AG08395 (cell line): ENCODE measurements at places on chromosomes 13 and 19.
A peak's percentile ranks its signal among the peaks of the same experiment; 100 is the strongest.

DNA sequence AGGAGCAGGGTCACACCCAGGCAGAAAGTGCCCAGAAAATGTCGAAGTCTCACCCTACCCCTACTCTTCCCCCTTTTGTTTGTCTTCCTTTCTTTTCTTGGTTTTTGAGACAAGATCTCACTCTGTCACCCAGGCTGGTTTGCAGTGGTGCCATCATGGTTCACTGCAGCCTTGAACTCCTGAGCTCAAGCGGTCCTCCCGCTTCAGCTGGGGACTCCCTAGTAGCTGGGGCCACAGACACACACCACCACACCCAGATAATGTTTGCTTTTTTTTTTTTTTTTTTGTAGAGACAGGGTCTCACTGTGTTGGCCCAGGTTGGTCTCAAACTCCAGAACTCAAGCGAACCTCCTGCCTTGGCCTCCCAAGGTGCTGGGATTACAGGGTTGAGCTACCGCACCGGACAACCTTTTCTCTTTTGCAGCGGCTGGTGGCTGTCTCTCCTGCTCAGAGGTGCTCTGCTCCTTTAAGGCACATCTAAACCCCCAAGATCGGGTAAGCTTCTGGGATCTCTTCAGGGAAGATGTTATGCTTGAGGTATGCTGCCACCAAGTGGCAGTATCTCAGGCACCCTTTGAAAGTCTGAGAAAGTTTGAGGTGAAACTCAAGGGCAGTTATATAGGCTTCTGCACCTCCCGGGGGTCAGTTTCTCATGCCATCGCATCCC is 22.4 kb upstream of the EBI3 start:
- DNase-seq: peak; percentile 57

GRCh38 chr13:73482556-73482955 is 423.8 kb downstream of the KLF5 start:
- no peak for DNase-seq

DNA sequence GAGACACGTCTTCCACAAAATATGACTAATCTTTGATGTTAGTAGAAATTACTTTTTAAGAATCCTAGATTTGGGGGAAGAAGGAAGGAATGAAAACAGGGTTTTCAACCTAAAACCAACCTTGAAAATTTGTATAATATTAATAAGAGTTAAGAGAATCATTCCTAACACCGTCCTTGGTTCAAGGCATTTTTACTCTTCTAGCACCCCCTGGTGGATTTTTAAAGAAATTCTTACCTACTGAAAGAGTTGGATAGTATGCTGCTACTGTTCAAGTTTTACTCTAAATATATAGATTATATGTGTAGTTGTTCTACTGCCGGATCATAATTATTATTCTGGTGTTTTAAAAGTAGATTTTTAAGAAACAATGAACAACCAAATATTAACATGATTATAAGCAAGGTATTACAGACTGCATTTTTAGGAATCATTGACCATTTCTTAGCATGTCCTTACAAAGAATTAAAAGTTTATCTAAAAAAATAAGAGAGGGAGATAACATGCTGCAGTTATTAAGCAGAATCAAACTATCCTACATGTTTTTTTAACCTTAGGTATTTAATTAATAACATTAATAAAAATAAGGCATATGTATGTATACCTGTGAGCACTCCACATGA is 7.4 kb upstream of the SLITRK6 start:
- peak; percentile 2 for DNase-seq

DNA sequence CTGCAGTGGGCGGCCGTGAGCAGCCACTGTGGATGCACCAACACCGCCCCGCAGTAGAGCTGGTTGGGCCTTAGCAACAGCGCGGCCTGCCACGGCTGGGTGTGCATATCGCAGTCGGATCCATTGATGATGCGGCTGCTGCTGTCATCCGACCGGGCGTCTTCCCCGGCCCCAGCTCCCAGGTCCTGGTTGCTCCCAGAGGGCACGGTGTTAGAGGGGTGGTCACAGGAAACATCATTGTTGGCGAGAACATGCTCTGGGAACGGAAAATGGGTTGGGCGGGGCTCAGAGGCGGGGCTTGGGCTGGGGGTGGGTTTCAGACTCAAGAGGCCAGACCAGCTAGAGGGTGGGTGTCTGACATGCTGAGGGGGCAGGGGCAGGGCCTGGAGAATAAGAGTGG is 3.0 kb downstream of the KLK5 start:
- DNase-seq: no peak

DNA sequence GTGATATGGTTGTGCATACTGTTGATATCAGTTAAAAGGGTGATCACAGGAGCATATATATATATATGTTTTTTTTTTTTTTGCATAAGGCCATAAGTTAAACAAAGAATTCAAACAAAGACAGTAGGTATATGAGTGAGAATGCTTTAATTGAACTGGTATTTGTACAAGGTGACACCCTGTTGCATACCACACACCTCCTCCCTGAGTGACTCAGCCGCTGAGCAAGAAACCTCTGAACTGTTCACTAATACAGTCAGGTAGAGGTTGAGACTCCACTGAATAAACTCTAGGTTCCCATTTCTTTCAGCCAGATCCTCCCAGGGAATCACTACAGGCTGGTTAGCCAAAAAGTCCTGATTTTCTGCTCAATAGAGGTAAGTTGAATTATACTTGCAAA is at the start of gene SCEL:
SCEL (plus strand) TSS at position 259 of the 400 bp plus-strand sequence. CDS start 20,170 bp downstream, outside the sequence.
- DNase-seq: no peak

GRCh38 chr19:32427536-32427935 is 22.0 kb downstream of the DPY19L3 start:
- no peak for DNase-seq

- no peak for DNase-seq
Observed at GRCh38 chr13:28440774-28441504, 54.0 kb downstream of the FLT1 start.

DNA sequence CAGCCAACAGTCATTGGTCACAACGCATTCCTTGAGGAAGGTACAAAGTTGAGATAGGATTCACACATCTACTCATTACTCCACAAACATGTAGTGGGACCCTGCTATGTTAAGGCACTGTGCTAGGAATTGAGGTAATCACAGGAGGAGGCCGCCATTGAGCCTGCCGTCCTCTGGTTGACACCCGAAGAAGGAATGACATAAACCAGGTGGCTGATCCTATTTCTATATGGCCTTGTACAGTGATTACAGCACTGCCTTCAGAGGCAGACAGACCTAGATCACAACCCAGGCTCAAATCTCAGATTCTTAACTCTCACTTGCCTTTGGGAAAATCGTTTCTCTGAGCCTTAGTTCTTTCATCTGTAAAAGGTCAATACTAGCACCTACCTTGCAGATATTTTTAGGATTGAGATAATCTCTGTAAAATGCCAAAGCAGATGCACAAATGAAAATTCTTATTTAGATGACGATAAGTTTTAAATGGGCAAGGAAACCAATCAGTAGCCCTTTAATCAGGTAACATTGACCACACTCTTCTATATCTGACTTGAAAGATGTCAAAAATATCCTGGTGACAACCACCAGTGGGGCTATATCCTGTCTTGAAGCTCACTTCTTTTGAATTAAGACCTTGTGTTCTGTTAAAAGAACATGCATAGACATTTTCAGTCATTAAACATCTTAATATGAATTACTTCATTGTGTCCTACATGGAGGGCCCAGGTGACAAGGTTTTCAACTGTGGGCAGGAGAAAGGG is 251.6 kb downstream of the KCTD12 start:
- no peak for DNase-seq

GRCh38 chr13:104648291-104648690 is 1582.1 kb upstream of the SLC10A2 start:
- no peak for DNase-seq

GRCh38 chr19:6116749-6117430 is 6.6 kb upstream of the RFX2 start:
- DNase-seq: no peak
